ENCODE measurements at places on chromosomes 3 and 15.

DNA sequence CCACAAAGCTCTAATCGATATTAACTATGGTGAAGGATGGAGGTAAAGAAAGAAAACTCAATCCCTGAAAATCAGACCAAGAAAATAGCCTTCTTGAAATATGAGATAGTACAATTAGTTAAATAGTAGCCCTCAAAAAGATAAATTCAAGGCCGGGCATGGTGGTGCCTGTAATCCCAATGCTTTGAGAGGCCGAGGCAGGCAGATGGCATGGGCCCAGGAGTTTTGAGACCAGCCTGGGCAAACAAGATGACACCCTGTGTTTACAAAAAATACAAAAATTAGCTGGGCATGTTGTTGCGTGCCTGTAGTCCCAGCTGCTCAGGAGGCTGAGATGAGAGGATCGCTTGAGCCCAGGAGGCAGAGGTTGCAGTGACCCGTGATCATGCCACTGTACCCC, 31.6 kb upstream of the CEP152 start:
- DNase-seq: no peak

GRCh38 chr15:77384086-77384485, 35.8 kb downstream of the PEAK1 start:
- DNase-seq: no peak

DNA sequence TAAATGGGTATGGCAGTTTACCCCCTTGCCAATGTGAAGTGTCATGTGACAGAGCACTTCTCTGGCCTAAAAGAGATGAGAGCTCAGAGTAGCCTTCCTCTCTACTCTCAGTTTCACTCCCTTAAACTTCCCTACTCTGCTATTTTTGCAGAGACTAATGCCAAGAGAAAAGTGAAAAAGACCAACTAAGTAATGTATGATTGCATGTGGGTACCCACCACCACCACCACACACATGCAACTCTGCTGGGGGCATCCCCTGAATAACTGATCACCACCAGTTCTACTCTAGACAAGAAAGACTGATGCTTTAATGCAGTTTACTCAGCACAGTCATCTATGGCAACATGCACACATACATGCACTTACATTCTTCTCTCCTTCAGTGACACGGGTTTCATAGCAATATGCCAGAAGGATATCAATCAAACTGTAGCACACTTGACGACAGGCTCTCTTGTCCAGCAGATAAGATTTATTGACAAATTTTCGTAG, 31.3 kb downstream of the SHQ1 start:
- no peak for DNase-seq

GRCh38 chr15:85003593-85004312, 22.1 kb downstream of the PDE8A start:
- no peak for DNase-seq

- no peak for DNase-seq
Observed at GRCh38 chr3:188236271-188236670, 82.3 kb downstream of the LPP start.

DNA sequence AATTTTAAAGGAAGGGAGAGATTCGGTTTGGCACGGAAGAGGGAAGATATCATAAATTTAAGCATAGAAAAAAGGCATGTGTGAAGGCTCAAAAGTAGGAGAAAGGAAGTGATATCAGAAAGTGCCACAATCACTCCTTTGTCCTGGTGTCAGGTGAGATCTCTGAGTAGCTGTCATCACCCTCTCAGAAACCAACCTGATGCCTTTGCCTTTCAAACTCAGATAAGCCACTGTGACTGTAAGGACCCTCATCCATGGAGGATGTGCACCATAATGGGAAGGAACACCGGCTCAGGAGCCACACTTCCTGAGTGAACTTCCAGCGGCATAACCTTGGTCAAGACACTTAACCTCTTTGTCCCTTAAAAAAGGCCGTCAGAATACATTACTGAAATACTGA, 318.7 kb upstream of the SEMA6D start:
- no peak for DNase-seq

GRCh38 chr15:74828835-74829234, 2.4 kb downstream of the CPLX3 start:
- DNase-seq: no peak

- DNase-seq: no peak
Observed at GRCh38 chr15:85426481-85426880, 46.1 kb downstream of the AKAP13 start.

DNA sequence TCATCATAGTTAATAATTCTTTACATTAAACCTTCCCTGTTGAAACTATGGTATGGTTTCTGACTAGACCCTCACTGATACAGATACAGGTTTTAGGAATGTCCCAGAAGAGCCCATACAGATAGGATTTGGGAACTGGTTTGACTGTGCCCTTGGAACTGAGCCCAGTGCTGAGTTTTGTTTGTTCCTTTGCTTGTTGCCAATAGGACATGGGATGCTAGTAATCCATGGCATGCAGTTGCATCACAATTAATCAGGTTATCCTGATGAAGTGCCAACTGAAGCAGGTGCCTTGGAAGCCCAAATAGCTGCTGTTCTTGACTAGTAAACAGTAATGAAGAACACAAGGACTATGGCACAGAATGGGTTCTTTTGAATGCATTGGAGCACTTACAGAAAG, 230.6 kb downstream of the NEK10 start:
- DNase-seq: no peak

DNA sequence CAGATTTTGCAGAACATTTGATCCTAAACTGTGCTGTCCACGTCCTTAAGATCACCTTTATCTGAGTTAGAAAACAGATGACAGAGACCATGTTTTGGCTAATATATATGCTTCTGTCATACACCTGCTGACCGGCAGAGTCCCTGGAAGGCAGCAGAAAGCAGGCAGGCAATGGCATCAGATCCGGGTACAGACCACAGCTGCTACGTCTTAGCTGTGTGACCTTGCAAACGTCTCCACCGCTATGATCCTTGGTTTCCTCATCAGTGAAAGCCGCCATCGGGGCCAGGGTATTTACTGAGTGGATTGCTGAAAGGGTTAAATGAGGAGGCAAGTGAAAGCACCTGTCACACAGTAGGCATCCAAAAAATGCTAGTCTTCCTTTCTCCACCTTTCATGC, 72.1 kb downstream of the ABTB1 start:
- no peak for DNase-seq

DNA sequence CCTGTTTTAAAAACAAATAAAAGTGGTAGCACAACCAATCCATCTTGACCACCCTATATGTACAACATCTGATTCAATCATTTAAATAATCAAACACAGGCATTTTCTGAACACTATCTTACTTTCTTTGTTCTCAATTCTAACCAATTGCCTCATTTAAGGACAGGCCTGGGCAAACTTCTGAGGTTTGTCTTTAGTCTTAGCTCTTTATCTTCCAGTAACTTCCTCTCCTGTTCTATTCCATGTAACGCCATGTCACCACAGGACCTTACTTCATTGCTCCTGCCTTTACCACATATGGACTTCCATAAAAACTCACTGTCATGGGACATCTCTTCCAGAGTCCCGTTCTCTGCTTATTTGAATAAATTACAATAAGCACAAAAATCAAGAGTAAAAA, 14.9 kb downstream of the HDGFL3 start:
- DNase-seq: no peak

DNA sequence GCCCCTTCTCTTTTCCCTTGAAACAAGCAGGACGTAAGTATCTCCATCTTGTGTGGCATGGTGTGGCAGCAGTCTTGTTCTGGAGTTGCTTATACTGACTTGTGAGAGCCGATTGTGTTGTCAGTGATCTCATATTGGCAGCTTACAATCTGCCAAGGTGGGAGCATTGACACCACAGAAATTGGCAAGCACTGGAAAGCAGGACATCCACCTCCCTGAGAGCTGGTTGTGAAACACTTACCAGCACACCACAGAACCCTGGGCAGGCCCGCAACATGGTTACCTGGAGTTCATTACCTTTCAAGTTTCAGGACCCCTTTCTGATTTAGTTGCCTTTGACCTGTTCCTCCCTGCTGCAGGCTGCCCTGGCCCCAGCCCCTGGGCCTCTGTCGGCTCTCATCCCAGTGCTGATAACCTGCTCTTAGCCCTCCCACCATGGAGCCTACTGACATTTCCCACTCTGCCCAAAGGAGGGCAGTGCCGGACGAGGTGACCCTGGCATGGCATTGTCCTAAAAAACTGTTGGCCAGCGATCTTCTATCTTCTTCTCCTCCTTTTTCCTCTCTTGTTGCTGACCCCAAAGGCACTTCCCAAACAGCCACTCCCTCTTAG, 10.6 kb upstream of the ATP2B2 start:
- DNase-seq: no peak

DNA sequence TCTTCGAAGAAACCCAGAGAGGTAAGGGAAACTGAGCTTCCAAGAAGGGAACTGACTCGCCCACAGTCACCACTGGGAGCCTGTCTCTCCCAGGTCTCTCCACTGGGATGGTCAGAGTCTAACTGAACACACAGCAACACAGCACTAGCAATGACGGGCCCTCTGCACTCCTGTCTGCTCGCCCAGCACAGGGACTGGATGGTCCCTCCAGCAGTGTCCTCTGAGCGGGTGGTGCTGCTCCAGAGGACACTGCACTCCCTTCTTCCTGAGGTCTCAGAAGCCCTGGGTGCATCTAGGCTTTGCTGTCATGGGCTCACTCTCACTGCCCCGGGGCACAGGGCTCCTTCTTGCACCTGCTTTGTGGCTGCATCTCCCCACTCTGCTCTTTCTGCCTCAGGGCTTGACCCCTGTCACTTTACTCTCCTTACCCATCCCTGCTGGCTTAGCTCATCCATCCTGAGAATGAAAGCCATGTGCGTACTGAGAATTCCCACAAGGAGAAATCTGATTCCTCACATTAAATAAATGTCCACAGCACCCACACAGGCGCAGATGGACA, 356.6 kb downstream of the GABRG3 start:
- no peak for DNase-seq

- no peak for DNase-seq
Observed at GRCh38 chr15:71804226-71804625, 6.1 kb upstream of the NR2E3 start.

DNA sequence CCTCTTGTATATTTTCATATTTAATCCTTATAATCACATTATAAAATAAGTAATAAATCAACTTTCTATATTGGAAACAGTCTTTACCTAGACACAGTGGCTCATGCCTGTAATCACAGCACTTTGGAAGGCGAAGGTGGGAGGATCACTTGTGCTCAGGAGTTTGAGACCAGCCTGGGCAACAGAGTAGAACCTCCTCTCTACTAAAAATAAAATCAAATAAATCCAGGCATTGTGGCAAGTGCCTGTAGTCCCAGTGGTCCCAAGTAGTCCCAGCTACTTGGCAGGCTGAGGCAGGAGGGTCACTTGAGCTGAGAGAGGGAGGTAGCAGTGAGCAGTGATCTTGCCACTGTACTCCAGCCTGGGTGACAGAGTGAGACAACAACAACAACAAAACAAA, 975.1 kb downstream of the ROBO1 start:
- DNase-seq: no peak

Measured in fibroblast of skin of left biceps (primary cell).